ENCODE measurements at places on chromosomes 3 and 15. TPM values are rescaled to one million over a fixed set of nuclear protein-coding genes. Genes with fewer than 3 reads are reported as not detected.

SPSB4 gene
- not detected for total RNA-seq

DNA sequence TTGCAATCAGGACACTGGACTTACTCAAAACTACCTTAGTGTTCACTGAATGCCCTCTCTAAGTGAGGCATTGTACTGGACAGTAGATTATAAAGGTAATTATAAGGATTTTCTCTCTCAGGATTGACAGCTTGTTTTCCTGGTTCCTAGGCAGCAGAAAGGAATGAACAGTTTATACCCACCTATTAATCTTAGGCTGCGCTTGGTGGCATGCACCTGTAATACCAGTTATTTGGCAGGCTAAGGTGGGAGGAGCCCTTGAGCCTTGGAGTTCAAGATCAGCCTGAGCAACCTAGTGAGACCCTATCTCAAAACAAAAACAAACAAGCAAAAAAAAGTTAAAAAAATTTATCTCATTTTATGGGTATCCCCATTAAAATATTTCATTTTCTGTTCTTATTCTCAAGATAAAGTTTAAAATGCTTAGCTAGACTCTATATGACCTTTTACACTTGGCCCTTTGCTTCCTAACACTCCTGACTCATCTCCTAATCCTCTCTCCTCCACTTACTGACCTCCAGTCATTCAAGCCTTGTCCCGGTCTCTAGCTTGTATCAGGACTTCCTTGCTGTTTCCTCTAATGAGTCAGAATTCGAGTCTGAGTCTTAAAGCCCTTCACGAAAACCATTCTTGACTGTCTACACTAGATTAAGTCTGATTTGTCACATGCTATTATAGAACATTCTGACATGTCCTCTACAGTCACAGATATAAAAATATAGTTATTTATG, 348.6 kb downstream of the NLGN1 start:
- peaks cover 3% of the 10 kb centered on the region for H3K4me1 ChIP-seq
- H3K36me3 ChIP-seq = no peaks in the 10 kb centered on the region
- no peak overlapping the region for H3K4me3 ChIP-seq
- DNase-seq = no peak
- no peaks in the 10 kb centered on the region for H3K27me3 ChIP-seq

GRCh38 chr3:151946606-151947005, 73.2 kb downstream of the SUCNR1 start:
- H3K4me1 ChIP-seq = no peaks in the 10 kb centered on the region
- H3K27ac ChIP-seq = no peak overlapping the region
- DNase-seq = no peak
- no peak overlapping the region for H3K4me3 ChIP-seq

DNA sequence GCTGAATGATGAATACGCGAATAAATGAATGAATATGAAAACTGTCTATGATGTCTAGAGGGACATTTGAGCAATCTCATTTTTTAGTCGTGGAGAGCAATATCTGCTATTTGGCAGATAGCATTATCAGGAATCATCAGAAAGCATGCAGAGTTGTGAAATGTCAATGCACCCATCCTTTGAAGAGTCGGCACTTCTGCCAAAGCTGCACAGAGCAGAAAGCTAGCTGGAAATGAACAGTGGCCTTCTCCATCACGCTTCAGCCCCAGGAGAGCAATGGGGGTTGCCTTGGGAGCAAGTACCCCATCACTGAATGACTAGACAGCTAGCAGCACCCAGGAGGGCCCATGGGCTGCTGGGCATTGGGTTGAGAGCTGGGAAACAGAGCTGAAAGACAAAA, 69.1 kb upstream of the PROK2 start:
- H3K27ac ChIP-seq = no peak overlapping the region
- DNase-seq = no peak
- no peaks in the 10 kb centered on the region for H3K27me3 ChIP-seq
- H3K4me3 ChIP-seq = no peak overlapping the region
- no peaks in the 10 kb centered on the region for H3K4me1 ChIP-seq
- H3K36me3 ChIP-seq = no peaks in the 10 kb centered on the region

HGD gene
- not detected for total RNA-seq

CLDN18 gene
- not detected for total RNA-seq
